ENCODE measurements at places on chromosomes 1 and 21. TPM values are rescaled to one million over a fixed set of nuclear protein-coding genes. Genes with fewer than 3 reads are reported as not detected.

SAMD13 gene
- total RNA-seq, result 1.3 TPM

DNA sequence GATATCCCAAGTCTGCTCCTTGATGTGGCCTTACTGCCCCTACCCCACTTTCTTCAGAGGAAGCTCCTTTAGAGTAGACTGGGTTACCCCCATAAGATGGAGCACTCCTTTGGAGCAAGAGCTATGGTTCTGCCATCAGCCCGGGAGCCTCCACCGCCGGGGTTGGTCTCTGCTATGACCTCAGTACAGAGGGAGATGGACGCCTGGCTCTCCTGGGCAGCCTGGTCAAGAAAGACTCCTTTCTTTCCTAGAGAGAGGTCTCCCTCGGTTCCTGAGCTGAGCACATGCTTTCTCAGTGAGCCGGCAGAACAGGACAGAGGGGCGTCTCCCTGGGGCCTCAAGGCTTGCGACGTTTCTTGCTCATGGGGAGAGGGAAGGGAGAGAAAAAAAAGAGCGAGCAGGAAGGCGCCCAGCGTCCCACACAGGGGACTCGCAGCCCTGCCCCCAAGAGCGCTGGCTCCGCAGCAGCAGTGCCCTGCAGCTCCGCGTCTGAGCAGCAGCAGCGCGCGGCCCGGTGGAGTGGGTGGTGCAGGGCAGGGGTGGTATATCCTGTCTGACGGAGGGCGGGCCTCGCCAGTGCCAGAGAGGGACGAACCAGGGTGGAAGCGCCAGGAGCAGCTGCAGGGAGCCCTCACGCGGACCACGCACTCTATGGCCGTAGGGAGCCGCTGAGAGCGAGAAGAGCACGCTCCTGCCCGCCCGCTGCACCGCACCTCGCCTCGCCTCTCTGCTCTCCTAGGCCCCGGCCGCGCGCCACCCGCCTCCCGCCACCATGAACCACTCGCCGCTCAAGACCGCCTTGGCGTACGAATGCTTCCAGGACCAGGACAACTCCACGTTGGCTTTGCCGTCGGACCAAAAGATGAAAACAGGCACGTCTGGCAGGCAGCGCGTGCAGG, at the start of gene PKP1:
Gene PKP1 (plus strand): TSS at position 576 of the 899 bp plus-strand sequence. CDS start 197 bp downstream, at position 773.
- DNase-seq, result no peak

DOCK7 gene
- total RNA-seq, result 13.9 TPM

RHBDL2 gene
- total RNA-seq, result 0.39 TPM

- DNase-seq, result peak; percentile 23
Observed at GRCh38 chr1:6152181-6152580, 27.9 kb downstream of the CHD5 start.

DNA sequence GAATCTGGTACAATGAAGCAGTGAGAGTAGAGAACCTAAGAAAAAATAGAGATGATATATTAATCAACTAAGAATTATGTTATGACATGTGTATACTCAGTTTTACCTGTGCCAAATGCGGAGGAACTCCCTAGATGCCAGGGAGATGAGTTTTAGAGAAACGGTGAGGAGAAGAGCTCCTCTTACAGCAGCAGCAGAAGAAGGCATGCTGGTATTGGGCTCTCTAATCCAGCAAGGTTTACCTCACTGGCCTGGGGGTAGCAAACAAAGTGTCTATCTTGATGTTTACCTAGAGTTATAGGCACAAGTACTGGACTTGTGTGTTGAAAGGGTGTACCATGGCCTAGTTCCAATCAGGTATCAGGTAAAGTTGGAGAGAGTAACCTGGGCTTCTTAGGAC, 28.9 kb upstream of the DEPDC1 start:
- no peak for DNase-seq

DNA sequence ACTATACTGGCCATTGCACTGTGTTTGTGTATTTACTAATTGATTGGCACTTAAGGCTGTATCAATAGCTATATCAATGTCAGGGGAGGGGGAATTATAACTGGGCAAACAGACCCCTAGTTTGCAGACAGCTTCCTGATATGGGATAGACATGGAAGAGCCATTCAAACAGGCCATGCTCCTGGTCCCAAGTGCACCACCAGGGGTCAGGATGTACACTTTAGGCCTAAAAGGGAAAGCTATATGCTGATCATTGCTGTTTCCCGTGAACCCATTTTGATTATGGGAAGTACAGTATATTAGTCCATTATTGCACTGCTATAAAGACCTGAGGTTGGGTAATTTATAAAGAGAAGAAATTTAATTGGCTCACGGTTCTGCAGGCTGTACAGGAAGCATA, 124.9 kb upstream of the BACE2 start:
- no peak for DNase-seq

DLGAP3 gene
- 0.08 TPM for total RNA-seq

LAD1 gene
- total RNA-seq, result 2.5 TPM

Data from right cardiac atrium (tissue), 5 donors.